ENCODE measurements at places on chromosomes 1 and 21.

DNA sequence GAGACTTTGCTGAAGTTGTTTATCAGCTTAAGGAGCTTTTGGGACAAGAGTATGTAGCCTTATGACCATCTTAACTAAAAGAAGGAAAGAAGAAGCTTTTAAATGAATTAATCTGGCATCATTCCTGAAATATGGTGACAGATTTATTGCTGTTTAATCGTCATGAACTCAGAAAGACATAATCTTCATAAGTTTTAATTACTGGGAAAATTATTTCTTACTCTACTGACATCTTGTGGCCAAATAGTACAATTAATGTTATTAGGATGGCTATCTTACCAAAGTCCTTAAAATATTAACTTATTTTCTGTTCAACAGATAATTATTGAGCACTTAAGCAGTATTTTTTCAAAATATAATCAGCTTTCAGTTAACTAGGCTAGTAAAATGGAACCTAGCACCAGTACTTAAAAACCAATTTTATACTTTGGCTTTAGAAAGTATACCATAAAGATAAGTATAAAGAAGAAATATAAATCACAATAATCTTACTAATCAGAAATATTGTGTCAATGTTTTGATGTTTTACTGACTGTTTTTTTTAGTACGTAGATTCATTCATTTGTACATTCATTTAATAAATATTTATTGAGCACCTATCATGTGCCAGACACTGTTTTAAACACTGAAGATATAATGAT is 34.7 kb upstream of the GPR25 start:
- no peak for DNase-seq

GRCh38 chr1:89698020-89698560 is 65.2 kb downstream of the LRRC8C start:
- no peak for DNase-seq

DNA sequence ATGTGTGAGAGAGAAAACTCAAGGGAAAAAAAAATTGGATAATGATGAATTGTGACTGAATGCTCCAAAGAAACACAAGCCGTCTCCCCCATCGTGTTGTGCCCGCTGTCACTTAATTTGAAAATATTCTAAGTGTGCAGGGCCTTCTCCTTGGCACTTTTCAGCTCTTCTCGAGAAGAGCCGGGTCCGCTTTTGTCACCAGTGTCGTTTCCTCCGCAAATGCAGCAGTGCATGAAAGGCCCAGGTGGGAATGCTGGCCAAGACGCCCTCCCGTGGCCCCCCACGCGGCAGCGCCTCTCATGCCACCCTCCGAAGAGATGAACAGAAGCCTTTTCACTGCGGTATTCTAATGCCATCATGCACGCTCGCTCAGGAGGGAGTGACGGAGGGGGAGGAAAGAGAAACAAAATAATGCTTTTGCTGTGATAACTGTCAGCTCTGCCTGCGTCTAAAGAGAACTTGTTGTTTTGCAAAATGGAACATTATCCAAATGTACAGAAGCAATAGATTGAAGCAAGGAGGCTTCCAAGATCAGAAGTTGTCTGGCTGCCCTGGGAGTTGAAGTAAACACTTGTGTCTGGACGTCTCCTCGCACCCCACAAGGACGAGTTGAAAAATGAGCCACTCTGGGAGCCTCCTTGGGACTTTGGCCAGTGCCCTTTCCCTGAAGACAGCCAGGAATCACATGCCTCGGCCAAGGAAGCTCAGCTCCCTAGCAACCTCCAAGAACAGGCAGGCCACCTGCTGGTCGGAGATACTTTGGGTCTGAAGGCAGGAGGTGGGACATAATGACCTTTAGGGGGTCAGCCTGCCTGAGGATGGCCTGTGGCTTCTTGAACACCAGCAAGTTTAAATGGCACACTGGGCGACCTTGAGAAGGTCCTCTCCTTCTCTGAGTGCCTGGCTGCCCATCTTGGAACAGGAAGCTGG is 166.1 kb upstream of the ZC3H12A start:
- no peak for DNase-seq

- DNase-seq: no peak
Measured at GRCh38 chr1:97726386-97726785, 194.4 kb downstream of the DPYD start.

- no peak for DNase-seq
Measured at GRCh38 chr1:170284512-170284911, 138.8 kb downstream of the NTMT2 start.
